Endothelial cell (in vitro differentiated cells): ENCODE measurements at places on chromosomes 4 and X. TPM values are rescaled to one million over a fixed set of nuclear protein-coding genes. Genes with fewer than 3 reads are reported as not detected.

- no peak for DNase-seq
These were observed 57.5 kb upstream of the DYNLT3 start for GRCh38 chrX:37904833-37905232.

DNA sequence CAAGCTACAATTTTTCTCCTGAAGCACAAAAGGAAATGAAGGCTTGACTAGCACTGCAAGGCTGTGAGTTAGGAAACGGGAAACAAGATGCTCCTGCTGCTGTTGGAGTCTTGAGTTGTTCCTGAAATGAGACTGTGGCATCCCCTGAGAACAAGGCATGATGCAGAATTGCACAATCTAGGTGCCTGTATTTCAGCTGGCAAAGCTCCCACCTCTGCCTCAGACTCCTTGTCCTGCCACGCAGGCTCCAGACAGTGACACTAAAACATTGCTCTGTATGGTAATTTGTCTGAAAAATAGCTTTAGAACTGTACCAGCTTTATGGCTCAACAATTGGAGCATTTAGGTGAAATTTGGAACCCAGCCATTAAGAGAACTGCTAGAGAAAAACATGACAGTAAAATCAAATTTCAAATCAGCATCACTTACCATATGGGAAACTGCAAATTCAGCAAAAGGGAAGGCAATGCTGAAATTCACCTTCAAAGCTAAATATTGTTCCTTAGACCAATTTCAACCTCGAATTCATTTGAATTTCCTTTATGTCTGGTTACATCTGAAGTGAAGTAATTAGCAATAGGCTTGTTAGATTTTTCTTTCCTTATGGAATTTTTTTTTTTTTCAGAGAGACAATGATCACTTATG lies 103.4 kb downstream of the MFAP3L start:
- DNase-seq, result no peak

DNA sequence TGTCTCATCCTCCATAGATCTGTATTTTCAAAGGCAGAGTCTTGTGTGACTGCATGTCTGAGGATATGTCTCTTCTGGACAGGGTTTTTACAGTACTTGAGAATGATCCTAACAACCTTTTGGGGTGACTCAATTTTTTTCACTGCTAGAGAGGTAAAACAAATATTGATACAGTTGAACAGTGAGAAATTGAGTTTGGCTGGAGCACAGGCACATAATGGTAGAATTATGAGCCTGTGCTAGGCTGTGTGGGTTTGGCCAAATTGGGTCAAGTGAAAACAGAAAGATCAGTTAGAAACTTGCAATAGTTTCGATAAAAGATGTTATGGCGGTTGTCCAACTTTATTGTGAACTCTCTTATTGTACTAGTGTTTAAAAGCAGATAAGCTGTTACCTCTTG lies 23.3 kb upstream of the EOLA2 start:
- no peak for DNase-seq

DNA sequence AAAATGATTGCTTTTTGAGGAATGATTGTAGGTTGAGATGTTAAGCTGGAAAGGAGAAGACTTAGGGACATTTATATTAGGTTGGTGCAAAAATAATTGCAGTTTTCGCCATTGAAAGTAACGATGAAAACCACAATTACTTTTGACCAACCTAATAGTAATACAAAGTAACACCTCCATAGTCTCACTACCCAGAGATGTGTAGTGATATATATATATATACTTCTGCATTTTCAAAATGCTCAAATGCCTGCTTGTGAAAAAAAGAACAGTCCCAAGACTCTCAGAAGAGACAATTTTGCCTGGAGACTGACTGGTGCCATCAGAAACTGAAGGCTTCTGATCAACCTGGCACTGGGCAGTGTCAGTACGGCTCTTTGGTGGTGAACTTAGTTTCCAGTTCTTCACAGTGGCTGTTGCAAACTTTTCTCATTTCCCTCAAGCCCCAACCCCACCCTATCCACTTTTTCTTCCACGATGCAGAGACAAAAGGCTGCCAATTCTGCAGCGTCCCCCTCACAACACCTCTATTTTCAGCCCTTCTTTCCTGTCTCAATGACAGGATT lies 35.1 kb upstream of the TAPT1 start:
- DNase-seq, result no peak

- no peak for DNase-seq
These were observed 43.3 kb upstream of the MBNL3 start for GRCh38 chrX:132532097-132532496.

GRCh38 chrX:153766871-153767673 lies 3.0 kb downstream of the PLXNB3 start:
- DNase-seq, result no peak

DNA sequence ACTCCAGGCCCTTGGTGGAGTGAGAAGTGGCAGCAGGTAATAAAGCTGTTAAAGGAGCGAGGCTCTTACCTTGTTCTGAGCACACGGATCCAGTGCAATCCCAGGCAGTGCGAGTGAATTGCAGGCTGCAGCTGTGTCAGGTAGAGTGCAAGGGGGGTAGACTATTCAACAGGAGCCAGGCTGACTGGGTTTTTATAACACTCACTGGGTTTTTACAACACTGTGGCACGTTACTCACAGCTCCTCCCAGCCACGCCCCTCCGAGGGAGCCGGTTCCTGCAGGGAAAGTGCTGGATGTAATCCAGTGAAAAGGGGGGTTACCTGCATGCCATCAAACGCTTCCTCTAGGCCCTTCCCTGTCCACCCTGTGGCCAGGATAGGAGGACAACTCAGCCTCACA lies 358 bp downstream of the FGFBP1 start:
- no peak for DNase-seq

The TMA16 gene
- total RNA-seq, result 19.0 TPM

The CSAG2 gene
- not detected for total RNA-seq
